ENCODE measurements at places on chromosomes 5 and 9.

DNA sequence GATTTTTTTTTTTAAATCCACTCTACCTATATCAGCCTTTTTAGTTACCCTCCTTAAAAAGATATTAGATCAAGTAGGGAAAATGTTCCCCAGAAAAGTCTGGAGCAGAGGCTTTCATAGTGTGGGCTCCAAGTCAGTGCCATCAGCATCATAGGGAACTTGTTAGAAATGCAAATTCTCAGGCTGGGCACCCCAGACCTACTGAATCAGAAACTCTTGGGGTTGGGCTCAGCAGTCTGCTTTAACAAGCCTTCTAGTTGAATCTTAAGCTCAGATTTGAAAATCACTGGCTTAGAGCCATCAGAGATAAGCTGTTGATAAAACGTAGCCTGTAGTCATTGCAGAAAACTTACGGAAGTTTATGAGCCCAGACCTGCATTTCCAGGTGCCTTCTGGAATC, 140.1 kb downstream of the TMEM38B start:
- H3K36me3 ChIP-seq, result no peaks in the 10 kb centered on the region
- no peaks in the 10 kb centered on the region for H3K27me3 ChIP-seq
- DNase-seq, result no peak

DNA sequence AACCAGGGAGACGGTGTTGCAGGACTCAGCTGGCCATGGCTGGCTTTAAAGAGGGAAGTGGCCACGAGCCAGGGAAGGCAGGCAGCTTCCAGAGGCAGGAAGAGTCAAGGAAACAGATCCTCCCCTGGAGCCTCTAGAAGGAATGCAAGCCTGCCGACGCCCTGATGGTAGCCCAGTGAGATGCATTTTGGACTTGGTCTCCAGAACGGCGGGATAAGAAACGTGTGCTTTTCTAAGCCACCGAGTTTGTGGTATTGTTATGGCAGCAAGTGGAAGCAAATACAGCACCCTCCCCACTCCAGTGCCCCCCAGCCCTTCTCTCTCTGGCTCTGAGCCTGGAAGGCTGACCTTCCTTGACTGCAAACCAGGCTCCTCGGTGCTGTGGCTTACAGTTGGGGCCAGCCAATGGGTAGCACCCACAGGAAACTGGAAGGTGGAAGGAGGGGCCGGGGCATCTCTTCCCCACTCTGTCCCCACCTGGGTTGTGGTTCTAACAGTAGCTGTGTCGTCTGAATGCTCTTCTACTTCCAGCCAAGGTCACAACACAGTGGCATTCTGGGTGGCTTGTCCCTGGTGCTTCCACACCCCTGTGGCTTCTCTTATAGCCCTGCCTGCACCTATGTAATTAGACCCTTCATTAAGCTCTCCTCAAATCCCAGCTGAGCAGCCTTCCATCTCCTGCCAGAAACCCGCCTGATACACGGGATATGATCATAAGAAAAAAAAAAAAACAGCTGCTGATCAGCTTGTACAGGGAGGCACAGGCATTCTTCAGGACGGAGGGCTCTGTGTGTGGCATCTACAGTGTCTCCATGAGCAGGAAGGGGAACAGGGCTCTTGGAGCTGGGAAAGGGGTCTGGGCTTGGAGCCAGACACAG, 29.9 kb upstream of the UNC5A start:
- H3K27ac ChIP-seq, result no peak overlapping the region
- no peak for DNase-seq
- H3K36me3 ChIP-seq, result no peaks in the 10 kb centered on the region
- H3K27me3 ChIP-seq, result peaks cover 48% of the 10 kb centered on the region
- no peak overlapping the region for H3K4me3 ChIP-seq

DNA sequence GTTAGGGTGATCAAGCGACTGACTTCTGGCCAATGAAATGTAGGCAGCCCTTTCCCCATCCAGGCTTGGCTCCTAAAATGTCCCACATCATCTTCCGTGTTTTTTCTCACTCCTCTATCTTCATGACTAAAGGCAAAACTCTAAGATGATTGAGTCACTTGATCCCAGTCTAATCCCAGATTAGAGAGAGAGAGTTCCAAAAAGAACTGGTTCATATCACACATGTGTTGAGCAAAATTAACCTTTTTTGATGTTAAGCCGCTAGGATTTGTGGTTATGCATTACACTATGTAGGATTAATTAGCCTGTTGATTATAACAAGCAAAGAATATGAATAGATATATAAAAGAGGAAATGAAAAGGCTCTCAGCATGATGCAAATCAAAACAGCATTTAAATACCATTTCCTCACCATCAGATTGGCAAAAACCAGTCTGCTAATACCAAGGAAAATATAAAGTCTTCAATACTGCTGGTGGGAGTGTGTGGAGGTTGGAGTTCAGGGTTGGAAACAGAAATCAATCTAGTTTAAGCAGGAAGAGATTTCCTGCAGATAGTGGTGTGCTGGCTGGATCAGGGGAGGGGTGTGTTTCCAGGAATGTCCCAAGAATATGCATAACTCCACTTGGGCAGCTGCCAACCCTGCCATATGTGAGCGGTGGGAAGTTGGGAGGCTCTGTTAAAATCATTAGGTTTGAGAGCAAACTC, 187.6 kb upstream of the S1PR3 start:
- no peak overlapping the region for H3K27ac ChIP-seq
- H3K4me3 ChIP-seq, result no peak overlapping the region
- peaks cover 5% of the 10 kb centered on the region for H3K4me1 ChIP-seq
- H3K36me3 ChIP-seq, result no peaks in the 10 kb centered on the region
- DNase-seq, result peak; percentile 28

DNA sequence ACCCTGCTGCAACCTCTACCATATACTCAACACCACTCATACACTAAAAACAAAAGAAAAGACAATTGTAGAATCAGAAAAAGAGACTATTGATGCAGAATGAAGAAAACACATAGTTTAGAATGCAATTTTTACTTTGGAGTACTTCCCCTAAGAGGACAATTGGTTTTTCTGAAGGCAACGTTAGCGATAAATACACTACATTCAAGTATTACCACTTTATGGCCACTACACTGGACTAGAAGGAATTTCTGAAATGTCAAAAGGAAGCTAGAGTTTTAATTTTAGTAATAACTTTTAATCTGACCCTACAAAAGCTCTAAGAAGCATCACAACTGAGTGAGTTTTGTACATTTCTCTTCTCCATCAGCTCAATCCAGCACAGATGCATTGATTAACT, 24.7 kb downstream of the PUM3 start:
- no peak for DNase-seq
- peaks cover 12% of the 10 kb centered on the region for H3K36me3 ChIP-seq
- H3K27me3 ChIP-seq, result no peaks in the 10 kb centered on the region
- H3K4me1 ChIP-seq, result peaks cover 15% of the 10 kb centered on the region

GRCh38 chr5:78591972-78592700, 56.4 kb downstream of the LHFPL2 start:
- H3K4me1 ChIP-seq, result peaks cover 45% of the 10 kb centered on the region
- DNase-seq, result no peak
- H3K27ac ChIP-seq, result peak overlapping the region; percentile 94
- H3K4me3 ChIP-seq, result no peak overlapping the region
- peaks cover 7% of the 10 kb centered on the region for H3K36me3 ChIP-seq

- no peaks in the 10 kb centered on the region for H3K27me3 ChIP-seq
- no peaks in the 10 kb centered on the region for H3K36me3 ChIP-seq
- no peak overlapping the region for H3K27ac ChIP-seq
Observed at GRCh38 chr5:121581588-121581987, 270.1 kb upstream of the FTMT start.

DNA sequence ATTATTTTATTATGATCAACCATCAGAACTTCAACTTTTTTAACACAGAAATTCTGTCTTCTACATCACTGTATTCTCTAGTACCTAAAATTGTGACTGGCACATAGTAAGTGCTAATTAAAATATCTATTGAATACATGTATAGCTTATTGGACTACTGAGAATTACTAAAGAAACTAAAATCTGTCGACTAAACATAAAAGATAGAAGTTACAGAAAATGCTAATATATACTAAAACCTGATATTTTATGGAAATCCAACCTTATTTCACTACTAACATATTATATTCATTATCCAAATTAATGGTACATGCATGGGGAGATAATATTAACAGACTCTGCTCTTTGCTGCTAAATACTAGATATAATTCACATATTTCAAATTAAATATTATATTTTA, 153.6 kb downstream of the DTWD2 start:
- no peak overlapping the region for H3K4me3 ChIP-seq
- H3K4me1 ChIP-seq, result no peaks in the 10 kb centered on the region
- H3K27ac ChIP-seq, result no peak overlapping the region
- no peaks in the 10 kb centered on the region for H3K27me3 ChIP-seq

DNA sequence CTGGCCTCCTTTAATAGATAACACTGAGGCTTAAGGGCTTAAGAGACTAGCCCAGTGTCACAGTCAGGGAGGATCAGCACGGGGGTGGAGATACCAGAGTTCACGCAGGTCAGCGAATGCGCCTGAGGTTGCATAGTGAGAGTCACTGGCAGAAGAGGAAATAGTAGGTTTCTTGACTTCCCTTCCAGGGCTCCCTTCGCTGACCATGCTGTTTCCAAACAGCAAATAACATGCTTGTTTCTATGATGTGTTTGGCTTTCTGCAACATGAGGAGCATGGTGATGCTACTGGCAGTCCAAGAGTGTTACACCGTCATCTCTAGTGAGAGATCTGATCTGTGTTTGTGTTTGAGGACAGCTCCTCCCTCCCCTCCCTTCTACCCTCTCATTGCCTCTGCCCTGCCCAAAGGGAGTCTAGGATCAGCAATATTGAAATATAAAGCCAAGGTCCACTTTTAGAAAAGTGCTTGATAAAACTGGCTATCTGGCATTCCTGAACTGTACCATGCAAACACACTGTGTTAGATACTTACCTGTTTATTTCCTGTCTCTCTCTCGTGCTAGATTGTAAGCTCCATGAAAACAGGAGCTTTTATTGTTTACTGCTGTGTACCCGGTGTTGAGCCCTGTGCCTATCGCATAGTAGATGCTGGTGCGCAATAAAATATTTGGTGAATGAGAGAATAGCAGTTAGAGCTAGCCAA, 12.3 kb downstream of the TLE4 start:
- no peak overlapping the region for H3K27ac ChIP-seq
- peaks cover 11% of the 10 kb centered on the region for H3K4me1 ChIP-seq
- H3K27me3 ChIP-seq, result no peaks in the 10 kb centered on the region

DNA sequence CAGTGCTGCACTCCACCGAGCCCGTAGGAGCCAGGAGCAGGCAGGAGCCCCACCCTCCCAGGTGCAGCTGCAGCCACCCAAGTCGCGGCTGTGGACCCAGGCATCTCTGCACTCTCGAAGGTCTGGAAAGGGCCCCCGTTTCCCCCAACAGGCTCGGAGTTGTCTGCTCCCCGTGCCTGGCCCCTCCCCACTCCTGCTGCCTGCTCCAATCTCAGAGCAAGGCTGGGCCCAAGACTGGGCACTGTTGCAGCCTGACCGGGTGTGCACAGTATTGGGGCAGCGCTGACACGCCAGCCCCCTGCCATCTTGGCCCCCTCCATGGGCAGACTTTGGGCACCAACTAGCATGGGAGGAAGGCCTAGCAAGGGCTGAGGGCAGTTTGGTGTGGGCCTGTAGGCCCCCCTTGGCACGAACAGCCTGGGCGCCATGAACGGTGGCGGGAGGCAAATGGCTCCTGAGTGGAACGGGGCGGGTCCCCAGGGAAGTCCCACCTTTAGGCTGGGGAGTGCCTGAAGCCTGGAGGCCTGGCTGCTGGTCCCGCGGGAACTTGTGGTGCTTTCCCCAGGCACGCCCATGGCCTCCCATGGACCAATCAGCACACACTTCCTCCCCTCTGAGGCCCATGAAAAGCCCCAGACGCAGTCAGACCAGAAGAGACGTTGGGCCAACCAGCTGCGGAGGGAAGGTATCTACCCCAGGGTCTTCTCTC, 60.4 kb downstream of the PSAT1 start:
- H3K27me3 ChIP-seq, result peaks cover 2% of the 10 kb centered on the region
- H3K36me3 ChIP-seq, result no peaks in the 10 kb centered on the region
- no peak for DNase-seq
- no peak overlapping the region for H3K27ac ChIP-seq
- no peak overlapping the region for H3K4me3 ChIP-seq
- no peaks in the 10 kb centered on the region for H3K4me1 ChIP-seq

DNA sequence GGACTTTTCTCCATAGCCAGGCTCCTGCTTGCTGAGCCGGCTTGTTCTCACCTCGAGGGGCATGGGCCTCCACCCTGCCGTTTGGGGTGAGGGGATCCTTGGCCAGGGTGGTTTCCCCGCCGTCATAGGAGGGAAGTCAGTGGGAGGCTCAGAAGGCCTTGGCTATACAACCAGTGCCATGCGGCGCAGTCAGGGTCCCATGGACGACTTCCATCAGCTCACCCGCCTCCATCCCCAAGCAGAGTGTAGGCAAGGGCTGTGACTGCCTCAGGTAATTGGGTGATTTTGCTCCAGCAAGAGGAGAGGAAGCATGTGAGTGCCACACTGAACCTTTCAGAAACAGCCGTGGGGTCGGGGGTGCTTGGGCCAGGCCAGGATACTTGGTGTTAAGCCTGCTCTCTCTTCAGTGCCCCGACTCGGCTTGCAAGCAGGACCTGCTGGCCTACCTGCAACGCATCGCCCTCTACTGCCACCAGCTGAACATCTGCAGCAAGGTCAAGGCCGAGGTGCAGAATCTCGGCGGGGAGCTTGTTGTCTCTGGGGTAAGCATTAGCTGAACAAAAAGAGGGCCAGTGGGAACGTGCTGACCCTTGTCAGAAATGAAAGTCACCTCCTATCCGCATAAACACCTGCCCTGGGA, 57.2 kb upstream of the LRRTM2 start:
- no peaks in the 10 kb centered on the region for H3K4me1 ChIP-seq
- H3K27ac ChIP-seq, result no peak overlapping the region
- H3K27me3 ChIP-seq, result no peaks in the 10 kb centered on the region
- peaks cover 77% of the 10 kb centered on the region for H3K36me3 ChIP-seq
- H3K4me3 ChIP-seq, result no peak overlapping the region

DNA sequence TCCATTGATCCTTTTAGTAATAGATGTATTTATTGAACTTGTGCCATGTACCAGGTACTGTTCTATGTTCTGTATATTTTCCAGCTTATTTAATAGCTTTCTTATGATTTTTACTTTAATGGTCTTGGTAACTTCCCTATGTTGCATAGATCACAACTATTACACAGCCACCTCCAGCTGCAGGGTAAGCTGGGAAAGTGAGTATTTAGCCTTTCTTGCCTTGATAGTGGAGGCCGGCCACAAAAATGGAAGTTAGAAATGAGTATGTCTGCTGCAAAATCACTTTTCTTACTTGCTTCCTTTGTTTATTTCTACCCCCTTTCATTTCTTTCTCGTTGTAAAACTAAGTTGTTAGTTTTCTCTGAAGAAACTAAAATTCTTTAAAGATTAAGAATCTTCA, 43.1 kb upstream of the ANKDD1B start:
- peaks cover 9% of the 10 kb centered on the region for H3K4me1 ChIP-seq
- H3K36me3 ChIP-seq, result peaks cover 2% of the 10 kb centered on the region
- no peak overlapping the region for H3K27ac ChIP-seq
- no peak for DNase-seq
- H3K4me3 ChIP-seq, result no peak overlapping the region

GRCh38 chr5:19701731-19702130, 286.3 kb downstream of the CDH18 start:
- no peak overlapping the region for H3K27ac ChIP-seq
- no peak overlapping the region for H3K4me3 ChIP-seq
- DNase-seq, result no peak
- no peaks in the 10 kb centered on the region for H3K36me3 ChIP-seq
- no peaks in the 10 kb centered on the region for H3K27me3 ChIP-seq

GRCh38 chr9:27668280-27668679, 95.0 kb upstream of the C9orf72 start:
- no peak overlapping the region for H3K4me3 ChIP-seq
- no peak overlapping the region for H3K27ac ChIP-seq
- DNase-seq, result no peak
- no peaks in the 10 kb centered on the region for H3K4me1 ChIP-seq
- H3K27me3 ChIP-seq, result no peaks in the 10 kb centered on the region

- no peaks in the 10 kb centered on the region for H3K36me3 ChIP-seq
- H3K27ac ChIP-seq, result no peak within 1 kb of the TSS
- no peaks in the 10 kb centered on the region for H3K27me3 ChIP-seq
- H3K4me3 ChIP-seq, result peak within 1 kb of the TSS; percentile 34
- no peaks in the 10 kb centered on the region for H3K4me1 ChIP-seq
Observed at GRCh38 chr5:161546470-161547301, at the start of gene GABRB2. Gene GABRB2 (minus strand): TSS chr5:161546725. CDS start chr5:161546643, 82 bp downstream.

Measured in IMR-90 (cell line).